Sigmoid colon (tissue), 7 donors: ENCODE measurements at places on chromosomes 5 and 9. TPM values are rescaled to one million over a fixed set of nuclear protein-coding genes. Genes with fewer than 3 reads are reported as not detected.

The TXNDC8 gene
- not detected for total RNA-seq

The PRSS3 gene
- not detected for total RNA-seq

The POLK gene
- total RNA-seq, result 35.2 TPM

The STX17 gene
- total RNA-seq, result 41.7 TPM

GRCh38 chr5:137453483-137454080 is 45.5 kb downstream of the SPOCK1 start:
- no peak overlapping the region for H3K27ac ChIP-seq
- no peaks in the 10 kb centered on the region for H3K36me3 ChIP-seq
- no peak overlapping the region for H3K4me3 ChIP-seq
- no peak for DNase-seq
- no peaks in the 10 kb centered on the region for H3K4me1 ChIP-seq

DNA sequence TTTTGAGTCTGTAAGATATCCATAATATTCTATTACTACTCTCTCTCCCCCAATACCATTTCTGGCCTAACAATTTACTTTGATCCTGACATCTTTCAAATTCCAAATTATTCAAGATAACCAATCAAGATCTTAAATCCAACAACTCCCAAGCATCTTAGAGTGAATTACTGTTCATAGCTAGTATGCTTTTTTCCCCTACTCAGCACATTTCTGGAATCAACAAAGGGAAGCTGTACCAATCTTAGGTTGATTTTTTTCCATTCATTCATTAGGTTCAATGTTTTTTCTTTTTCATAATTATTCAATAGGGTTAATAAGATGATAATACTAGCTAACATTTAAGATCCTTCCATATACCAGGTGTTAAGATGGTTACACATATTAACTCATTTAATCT is 50.3 kb upstream of the MTMR12 start:
- H3K4me3 ChIP-seq, result no peak overlapping the region
- DNase-seq, result no peak
- no peaks in the 10 kb centered on the region for H3K4me1 ChIP-seq

GRCh38 chr5:139451878-139452660 is 10.5 kb downstream of the ECSCR start:
- H3K36me3 ChIP-seq, result no peaks in the 10 kb centered on the region
- H3K27me3 ChIP-seq, result no peaks in the 10 kb centered on the region
- H3K4me3 ChIP-seq, result no peak overlapping the region
- H3K4me1 ChIP-seq, result no peaks in the 10 kb centered on the region
- no peak for DNase-seq

The PLPPR1 gene
- total RNA-seq, result 0.16 TPM

DNA sequence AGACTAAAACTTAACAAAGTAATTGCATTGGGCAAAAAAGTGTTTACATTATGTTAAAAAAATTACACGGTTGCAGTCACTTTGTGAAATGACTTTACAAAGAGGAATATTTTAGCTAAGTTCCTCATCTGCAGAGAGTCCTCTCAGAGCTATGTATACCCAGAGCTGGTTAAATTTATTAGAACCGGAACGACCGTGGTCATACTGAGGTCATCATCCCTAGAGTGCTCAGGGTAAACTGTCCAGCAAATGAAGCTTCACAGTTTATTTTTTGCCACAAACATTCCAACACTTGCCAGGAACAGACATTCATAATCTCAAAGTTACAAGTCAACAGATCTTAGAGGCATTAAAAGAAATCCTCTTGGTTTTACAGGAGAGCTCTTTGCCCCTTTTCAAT is 897 bp downstream of the ROPN1L start:
- no peaks in the 10 kb centered on the region for H3K36me3 ChIP-seq
- no peaks in the 10 kb centered on the region for H3K27me3 ChIP-seq
- no peak for DNase-seq
- no peak overlapping the region for H3K4me3 ChIP-seq
- no peak overlapping the region for H3K27ac ChIP-seq
- H3K4me1 ChIP-seq, result no peaks in the 10 kb centered on the region

- no peak for DNase-seq
- no peaks in the 10 kb centered on the region for H3K4me1 ChIP-seq
- H3K36me3 ChIP-seq, result no peaks in the 10 kb centered on the region
Observed at GRCh38 chr9:23686896-23687295, 139.1 kb downstream of the ELAVL2 start.

The PCDHA12 gene
- 0.49 TPM for total RNA-seq

DNA sequence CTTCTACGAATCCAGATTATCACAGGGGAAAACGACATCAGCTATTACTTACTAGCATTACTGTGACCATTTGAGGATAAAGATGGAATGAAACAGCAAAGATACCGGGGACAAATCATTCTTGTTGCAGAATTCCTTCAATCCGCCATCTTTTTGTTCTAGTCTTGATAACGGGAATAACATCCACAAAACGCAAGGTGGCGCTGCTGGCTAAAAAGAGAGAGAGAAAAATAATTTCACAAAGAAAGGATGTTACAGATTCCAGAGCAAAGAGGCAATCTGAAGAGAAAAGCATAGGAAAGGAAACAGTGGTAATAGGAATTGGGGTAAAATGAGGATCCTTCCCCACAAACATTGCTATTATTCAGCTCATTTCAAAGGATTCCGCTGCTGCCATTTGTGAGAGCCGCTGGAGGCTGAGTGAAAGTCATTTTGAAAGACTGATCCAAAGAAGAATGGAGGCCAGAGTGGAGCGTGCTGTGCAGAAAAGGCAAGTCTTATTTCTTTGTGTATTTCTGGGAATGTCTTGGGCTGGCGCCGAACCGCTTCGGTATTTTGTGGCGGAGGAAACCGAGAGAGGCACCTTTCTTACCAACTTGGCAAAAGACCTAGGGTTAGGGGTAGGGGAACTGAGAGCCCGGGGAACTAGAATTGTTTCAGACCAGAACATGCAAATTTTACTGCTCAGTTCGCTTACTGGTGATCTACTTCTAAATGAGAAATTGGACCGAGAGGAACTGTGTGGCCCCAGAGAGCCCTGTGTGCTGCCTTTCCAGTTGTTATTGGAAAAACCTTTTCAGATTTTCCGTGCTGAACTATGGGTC is at the start of gene PCDHB7:
PCDHB7 (plus strand) TSS at position 264 of the 824 bp plus-strand sequence; CDS start at position 456, 192 bp downstream.
- peak within 1 kb of the TSS; percentile 12 for H3K4me3 ChIP-seq
- no peaks in the 10 kb centered on the region for H3K4me1 ChIP-seq
- H3K27ac ChIP-seq, result no peak within 1 kb of the TSS
- H3K27me3 ChIP-seq, result peaks cover 34% of the 10 kb centered on the region

- no peaks in the 10 kb centered on the region for H3K27me3 ChIP-seq
- peak; percentile 96 for DNase-seq
- no peak overlapping the region for H3K4me3 ChIP-seq
- H3K27ac ChIP-seq, result peak overlapping the region; percentile 83
Observed at GRCh38 chr5:78504704-78505677, 143.6 kb downstream of the LHFPL2 start.

DNA sequence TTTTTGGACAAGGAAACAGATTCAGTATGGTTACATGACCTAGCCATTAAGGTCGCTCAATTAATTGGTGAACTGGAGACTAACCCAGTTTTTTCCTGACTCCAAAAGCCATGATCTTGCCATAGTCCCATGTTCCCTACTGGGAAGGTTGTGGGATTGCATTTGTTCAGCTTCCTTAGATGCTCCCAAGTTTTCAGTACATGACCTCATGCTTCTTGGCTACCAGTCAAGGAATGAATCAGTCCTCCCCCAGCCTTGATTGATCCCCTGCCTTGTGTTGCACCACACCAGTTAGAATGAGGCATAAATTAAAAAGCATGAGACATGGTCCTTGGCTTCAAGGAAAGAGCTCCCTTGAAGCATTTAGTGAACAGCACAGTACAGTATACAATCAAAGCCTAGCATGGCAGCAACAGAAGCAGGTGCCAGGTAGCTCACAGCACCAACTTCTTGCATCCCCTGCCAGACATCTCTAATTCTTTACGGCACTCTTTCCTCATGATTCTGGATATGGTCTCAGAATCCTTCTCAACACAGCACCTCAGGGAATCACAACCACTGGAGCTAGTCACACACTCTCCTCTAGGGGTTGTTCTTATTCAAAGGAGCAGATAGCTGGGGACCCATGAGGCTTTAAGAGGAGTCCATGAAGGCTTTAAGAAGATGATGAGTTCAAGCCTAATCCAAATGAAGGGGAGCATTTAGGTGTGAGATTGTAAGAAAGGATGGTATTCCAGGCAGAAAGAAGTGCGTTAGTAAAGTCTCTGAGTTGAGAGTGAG is 295.5 kb upstream of the CLINT1 start:
- no peak overlapping the region for H3K27ac ChIP-seq
- H3K36me3 ChIP-seq, result no peaks in the 10 kb centered on the region
- H3K4me3 ChIP-seq, result no peak overlapping the region
- H3K4me1 ChIP-seq, result no peaks in the 10 kb centered on the region
- H3K27me3 ChIP-seq, result no peaks in the 10 kb centered on the region

DNA sequence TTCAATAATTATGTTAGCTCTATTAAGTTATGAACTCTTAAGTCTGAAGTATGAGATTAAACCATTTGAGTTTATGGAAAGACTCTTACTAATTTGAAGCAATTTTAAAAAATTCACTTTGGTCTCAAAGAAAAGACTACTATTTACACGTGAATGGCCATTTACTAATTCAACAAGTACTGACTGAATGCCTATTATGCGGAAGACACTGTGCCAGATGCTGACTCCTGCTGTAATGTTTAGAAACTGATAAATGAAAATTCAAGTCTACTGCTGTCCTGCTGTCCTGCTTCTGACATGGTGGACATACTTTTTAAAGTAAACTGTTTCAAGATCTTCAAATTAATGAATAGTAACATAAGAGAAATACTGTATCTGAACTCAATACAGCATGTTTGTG is 116.2 kb downstream of the MPDZ start:
- DNase-seq, result no peak
- H3K27ac ChIP-seq, result no peak overlapping the region
- no peaks in the 10 kb centered on the region for H3K4me1 ChIP-seq

DNA sequence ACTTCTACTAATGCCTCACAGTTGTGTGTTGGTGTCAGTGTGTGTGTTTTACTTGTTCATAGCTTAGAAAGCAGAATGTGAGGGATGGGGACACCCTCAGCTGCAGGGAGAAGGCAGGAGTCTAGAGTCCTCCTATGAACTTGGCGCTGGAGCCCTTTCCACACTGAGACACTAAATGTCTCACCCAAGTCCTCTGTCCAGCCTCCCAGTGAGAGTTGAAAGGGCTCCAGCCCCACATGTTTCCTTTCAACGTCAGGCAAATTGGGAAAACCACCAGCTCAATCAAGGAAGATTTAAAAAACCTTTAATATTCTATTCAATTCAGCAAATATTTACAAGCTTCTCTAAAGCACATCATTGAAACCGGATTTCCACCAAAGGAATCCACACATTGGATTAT is 167.6 kb upstream of the MSX2 start:
- H3K27me3 ChIP-seq, result peaks cover 6% of the 10 kb centered on the region
- no peak overlapping the region for H3K4me3 ChIP-seq
- H3K36me3 ChIP-seq, result no peaks in the 10 kb centered on the region
- no peak for DNase-seq

The CANX gene
- 278 TPM for total RNA-seq
